Dermis microvascular lymphatic vessel endothelial cell (primary cell): ENCODE measurements at places on chromosomes 1 and 21. TPM values are rescaled to one million over a fixed set of nuclear protein-coding genes. Genes with fewer than 3 reads are reported as not detected.
A peak's percentile ranks its signal among the peaks of the same experiment; 100 is the strongest.

DNA sequence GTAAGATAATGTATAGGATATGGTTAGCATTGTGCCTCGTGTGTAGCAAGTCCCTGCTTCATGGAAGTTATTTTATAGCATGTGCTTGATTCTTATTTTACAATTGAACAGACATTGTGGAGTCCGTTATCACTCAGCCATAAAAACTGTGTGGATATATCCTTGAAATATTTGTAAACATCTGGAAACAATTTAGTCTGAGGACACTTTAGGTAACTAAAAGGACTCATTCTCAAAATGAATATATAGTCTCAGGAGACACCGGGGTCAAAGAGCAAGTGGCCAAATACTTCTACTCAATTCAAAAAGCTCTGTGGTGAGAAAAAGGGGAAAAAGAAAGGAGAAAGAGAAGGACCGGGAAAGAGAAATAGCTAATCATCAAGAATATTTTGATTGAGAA is 23.7 kb downstream of the PRRX1 start:
- no peak for DNase-seq

DNA sequence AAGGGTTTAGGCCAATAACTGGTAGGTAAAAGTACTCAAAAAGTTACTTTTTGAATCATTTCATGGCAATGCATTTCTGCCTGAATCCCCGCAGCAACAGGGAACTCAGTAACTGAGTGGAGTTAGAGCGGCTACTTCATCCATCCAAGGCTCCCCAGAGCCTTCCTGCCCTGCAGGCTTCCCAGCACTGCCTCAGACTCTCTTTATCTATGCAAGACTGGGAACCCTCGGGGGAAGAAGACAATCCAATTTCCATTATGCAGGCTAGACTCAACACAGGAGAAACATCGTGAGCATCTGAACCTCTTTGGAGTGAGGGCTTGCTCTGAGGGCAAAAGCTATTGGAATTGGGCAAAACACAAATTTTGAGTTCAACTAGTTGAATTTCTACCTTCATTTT is 23.1 kb downstream of the ZMYND12 start:
- no peak for DNase-seq

GRCh38 chr1:165351863-165352441 is 4.6 kb downstream of the LMX1A start:
- no peak for DNase-seq

DNA sequence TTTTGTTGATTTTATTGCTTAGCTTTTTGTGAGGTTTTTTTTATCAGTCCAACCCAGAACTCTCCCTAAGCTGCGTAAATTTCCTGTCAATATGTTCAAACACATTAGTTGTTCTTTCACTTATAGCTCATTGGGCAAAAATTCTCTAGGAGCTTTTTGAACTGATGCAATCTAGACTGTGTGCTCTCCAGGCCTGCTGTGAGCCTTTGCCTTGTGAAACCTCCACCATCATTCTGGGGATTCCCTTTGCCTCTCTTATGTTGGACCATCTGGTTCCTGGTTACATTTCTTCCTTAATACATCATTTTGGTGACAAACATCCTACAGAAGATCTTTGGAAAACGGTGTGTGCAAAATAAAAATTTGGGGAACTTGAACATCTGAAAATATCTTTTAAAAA is 247.2 kb downstream of the LRRC7 start:
- DNase-seq, result no peak

DNA sequence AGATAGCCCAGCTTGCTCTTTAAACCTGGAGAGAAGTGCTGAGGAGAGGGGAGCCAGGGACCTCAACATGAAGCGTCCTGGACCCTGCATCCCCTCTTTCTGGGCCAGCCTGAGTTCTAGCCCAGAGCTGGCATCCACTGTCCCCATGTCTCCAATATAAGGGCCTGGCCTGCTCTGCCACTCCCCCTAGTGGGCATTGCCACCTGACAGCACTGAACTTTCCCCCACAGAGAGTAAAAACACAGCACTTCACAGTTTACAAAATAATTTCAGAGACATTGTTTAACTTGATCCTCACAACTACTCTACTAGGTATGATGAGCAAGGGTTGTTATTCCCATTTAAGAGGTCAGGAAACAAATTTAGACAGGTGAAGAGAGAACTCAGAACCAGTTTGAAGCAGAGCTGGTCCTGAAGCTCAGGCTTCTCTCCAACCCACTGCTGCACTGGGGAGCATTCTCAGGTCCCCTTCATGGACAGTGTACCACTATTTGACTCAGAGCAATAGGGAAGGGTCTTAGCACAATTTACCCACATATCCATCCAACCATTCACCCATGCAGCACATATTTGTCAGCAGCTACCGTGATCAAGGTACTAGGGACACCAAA is 151.2 kb downstream of the DMRTA2 start:
- peak; percentile 16 for DNase-seq

DNA sequence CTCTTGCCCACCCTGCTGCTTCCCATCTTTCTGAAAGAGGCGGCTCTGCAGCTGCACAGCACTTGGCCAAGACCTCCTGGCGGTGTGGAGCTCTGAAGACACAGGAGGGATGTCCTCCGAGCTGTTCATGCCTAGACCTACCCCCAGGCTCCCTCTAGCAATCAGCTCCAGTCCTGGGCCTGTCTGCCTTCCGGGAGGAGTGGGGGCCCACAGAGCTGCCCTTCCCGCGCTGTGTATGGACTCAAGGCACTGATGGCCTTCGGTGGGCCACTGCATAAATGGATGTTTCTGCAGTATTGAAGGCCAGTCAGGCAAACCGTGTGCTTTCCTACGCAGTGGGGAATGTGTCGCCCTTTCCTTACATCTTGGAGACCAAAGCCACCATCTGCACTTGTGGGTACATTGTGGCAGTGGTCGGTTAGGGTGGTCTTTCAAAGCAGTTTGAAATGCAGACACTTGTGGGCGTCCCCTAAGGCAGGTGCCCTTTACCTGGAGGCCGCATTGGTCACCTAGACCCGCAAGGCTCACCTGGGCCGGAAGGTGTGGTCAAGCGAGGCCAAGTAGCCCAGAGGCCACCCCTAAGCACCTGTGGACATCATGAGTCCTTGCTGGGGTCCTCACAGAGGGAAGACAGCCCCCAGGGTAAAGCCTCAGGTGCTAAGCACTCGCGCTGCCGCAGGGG is 912 bp upstream of the PKNOX1 start:
- DNase-seq, result no peak

DNA sequence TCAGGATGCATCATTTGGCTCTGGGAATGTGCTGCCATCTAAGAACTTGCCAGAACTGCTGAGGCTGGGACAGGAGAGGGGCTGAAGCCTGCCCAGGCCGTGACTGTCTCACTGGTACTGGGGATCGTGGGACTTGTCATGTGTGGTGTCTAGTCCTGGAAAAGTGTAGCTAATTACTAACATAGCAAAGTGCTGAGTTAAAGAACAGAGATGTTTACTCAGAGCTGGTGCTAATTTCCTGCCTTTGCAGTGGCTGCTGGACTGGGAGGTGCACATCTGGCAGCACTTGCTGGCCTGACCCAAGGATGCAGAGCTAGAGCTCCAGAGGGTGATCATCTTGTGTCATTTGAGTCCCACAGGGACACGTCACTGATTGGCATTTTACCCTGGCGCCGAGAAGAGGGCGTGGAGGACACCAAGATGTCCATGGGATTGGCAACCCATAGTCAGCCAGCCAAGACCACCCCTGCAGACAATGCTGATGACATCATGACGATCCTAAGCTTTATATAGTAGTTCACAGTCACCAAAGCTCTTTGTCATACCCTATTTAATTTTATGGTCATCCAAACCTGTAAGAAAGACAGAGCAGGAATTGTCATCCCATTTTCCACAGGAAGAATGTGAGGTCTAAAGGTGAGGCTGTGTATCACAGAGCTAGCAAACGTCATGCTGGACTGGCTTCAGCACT is 110.1 kb upstream of the SLC44A3 start:
- DNase-seq, result peak; percentile 12

DNA sequence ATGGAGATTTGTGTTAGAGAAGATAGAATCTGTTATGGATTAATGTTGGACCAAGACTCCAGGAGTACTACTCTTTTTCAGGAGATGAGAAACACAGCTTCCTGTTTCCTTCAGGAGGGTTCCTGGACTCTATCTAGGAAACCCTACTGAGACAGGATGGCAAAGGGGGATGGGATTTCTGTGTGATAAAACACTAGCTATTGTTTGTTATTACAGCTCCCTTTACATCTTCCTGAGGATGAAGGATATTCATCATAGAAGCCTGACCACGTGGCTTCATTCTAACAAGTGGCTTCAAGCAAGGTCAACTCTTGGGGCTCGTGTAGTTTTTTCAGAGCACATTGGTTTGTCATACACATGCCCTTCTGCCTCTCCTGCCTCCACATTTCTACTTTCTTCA is 33.3 kb downstream of the RGL1 start:
- peak; percentile 29 for DNase-seq

DNA sequence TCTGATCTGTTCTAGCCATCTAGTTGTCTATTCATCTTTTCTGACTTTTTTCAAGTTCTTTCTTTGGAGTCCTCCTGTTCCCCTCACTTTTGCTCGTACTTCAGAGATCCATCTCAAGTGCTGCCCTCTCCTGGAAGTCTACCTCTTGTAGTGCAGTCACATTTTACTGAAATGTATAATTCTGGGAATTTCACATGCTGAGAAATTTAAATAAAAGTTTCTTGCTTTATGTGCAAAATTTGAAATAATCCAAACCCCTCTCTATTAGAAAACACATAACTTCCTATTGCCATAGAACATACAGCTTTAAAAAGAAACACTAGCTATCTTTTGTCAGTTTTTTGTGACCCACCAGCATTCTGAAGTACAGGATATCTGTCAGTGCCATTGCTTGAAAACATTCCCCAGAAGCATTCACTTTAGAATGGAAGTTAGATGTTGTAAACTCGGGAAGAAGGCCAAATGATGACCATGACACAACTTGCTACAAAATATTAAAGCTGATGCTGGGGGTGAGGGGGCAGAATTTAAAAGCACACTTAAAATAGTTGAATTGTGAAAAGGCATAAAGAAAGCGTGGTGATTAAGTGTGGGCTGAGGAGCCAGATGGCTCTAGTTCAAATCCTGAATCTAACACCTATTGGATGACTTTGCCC is 22.0 kb downstream of the RLF start:
- DNase-seq, result peak; percentile 14

DNA sequence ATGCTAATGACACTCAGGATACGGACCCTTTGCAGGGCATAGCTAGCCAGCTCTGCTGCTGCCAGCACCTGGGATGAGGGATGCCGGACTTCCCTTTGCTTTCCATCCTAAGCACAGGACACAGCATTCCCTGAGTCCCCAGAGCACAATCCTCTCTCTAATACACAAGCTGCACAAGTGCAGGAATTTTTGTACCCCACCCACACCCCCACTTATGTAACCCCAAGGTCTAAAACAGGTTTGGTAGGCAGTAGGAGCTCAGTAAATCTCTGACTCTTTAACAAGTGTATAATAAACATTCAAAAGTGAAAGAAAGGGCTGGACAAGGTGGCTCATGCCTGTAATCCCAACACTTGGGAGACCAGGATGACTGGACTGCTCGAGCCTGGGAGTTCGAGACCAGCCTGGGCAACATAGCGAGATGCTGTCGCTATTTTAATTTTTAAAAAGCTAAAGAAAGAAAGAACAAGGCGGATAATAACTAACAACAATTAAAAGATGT is 42.2 kb upstream of the IGSF3 start:
- no peak for DNase-seq

GRCh38 chr21:37032293-37032692 is 25.8 kb downstream of the RIPPLY3 start:
- no peak for DNase-seq

GRCh38 chr21:45889961-45890360 is 91.6 kb upstream of the COL6A1 start:
- no peak for DNase-seq

- DNase-seq, result no peak
Measured at GRCh38 chr1:220457957-220458609, 69.9 kb upstream of the MARK1 start.

DNA sequence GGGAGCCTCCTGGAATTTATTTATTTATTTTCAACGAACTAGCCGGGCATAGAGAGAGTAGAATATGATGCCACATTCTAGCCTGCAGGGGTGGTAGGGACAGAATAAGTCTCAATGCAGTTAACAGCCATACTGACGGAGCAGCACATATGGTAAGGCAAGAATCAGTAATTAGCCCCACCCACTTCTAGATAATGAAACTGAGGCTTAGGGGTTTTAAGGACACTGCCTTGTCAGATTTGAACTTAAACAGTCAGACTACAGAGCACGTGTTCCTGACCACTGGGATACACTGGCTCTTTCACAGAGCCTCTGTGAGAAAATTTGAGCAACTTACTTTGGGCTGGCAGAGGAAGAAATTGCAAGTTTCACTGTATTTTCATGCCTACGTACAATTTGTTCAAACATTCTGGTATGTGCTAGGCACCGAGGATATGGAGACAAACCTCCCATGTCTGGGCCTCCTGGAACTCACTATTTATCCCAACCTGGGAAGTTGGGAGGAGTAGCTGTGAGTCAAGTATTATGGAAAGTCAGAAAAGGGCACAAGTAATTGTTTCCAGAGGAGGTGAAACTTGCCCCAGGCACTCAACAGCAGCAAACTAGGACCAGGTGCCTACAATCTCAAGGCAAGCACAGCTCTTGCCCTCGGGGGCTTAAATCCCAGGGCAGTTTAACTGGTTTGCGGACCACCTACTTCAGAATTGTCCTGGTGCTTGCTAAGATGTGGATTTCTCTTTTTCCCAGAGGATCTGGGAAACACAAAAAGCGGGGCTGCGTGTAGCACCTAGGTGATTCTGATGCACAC is 1.6 kb upstream of the CLIC4 start:
- no peak for DNase-seq

DNA sequence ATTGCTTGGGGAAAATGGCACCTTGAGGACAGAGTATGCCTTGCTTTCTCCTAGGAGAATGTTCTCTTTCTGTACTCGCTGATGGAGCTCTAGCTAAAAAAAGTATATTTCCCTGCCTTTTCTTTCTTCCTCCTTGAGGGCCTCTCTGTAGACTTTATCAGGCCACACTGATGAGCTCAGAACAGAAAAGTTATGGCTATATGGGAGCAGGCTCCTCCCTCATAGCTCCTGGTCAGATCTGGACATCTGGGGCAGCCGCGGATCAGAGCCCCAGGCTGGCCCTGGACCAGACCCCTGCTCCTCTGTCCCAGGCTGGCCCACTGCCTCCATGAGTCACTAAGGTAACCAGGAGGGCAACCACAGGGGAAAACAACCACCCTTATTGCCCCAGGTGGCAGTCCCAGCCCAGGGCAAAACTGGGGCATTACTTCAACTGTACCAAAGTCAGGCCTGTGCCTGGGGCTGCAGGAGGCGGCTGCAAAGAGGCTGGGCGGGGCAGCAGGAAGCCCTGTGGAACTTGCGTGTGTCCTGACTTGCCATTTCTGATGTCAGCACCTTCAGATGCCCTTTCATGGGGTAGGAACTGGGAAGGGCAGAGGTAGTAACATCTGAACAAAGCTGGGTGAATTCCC is 26.3 kb upstream of the ZNF648 start:
- DNase-seq, result no peak

GRCh38 chr1:201712387-201713085 is 116.4 kb upstream of the IPO9 start:
- no peak for DNase-seq

GRCh38 chr1:67084765-67085318 is 30.9 kb upstream of the SLC35D1 start:
- DNase-seq, result no peak

Gene ZSWIM5
- 3.7 and 14.7 TPM in 2 replicates for total RNA-seq

Gene SYF2
- 23.3 and 23.5 TPM in 2 replicates for total RNA-seq

Gene SYDE2
- 4.0 and 6.1 TPM in 2 replicates for total RNA-seq

Gene PKLR
- under 0.01 TPM in 1 of 2 replicates, not detected in the other for total RNA-seq

Gene GOLT1A
- total RNA-seq, result 0.13 TPM in 1 of 2 replicates, not detected in the other

Gene TBX15
- 0.13 and 0.51 TPM in 2 replicates for total RNA-seq

Gene NVL
- total RNA-seq, result 19.8 and 22.3 TPM in 2 replicates

Gene TRIM67
- not detected in 2 replicates for total RNA-seq
